ENCODE measurements at places on chromosomes 5 and 9.

DNA sequence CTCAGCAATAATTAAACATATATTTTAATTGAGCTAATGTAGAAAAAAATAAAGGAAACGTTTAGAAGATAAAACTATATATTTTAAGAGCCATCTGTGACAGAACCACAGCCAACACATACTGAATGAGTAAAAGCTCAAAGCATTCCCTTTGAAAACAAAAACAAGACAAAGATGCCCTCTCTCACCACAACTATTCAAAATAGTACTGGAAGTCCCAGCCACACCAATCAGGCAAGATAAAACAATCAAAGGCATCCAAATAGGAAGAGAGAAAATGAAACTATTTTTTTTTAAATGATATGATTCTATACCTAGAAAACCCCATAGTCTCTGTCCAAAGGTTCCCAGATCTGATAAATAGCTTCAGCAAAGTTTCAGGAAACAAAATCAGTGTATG, 262.0 kb downstream of the HTR1A start:
- no peak for DNase-seq

DNA sequence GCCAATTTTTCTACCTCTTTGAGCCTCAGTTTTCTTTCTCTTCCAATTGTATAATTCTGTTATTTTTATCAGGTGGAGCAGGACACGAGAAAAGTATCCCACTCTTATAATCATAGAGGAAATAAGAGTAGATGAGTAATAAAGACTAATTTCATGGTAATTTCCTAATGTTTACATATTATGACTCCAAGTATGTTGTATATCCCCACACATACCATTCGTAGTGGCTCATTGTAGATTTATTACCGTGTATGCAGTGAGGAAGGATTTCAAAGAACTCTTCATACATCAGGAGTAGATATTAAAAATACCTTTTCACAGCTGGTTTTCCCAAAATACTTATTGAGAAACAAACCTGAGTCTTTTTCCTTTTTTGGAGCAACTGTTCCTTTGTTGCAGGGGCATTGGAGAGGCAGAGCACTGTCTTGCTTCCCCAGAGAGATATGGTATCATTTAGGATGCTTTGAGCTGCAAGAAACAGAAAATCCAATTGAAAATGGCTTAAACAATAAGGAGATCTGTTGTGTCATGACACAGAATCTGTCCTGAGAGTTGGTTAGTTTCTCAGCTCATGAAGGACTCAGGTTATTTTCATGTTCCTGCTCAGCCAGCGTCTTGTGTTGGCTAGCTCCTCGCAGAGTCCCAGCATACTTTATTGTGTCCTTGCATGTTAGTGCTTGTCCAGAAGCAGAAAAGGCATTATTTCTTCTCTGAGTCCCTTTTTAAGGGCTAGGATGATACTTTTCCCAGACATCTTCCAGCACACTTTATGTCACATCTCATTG, 291.2 kb downstream of the ARHGAP26 start:
- DNase-seq, result no peak

DNA sequence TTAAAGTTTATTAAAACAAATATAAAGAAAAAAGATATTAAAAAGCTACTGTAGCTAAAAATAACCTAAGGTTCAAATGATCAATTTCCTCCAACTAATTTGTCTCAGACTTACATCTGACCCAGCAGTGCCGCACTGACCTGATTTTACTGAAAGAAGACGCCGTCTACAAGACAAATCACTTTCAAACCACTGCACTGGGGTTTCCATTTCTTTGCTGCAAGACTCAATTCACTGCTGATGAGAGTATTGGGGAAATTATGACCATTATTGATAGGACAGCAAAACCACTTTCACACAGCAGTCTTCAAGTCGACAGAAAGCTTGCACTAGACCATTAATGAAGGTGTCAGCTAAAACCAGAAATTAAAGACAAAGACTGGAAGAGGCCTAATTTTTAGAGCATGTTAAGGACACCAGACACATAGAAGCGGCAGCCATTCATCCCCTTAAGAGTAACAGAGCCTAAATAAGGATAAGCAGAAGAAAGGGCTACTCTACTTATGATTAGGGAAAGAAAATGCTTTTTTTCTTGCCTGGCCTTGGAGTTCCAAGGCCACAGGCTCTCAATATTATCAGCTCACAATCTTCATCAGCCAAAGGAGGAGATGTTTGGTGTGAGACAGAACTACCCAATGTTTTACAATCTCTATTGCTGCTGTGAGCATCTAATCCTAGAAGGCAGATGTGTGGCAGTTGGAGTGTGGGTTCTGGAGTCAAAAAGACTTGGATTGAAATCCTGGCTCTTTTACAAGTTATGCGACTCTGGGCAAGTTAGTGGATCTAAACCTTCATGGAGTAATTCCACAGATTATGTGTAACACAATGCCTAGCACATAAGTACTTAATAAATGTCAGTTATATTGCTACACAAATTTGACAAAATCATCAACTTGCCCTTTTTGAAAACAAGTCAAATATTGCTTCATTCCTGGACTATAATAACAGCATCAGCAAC, 190.7 kb downstream of the MAPKAP1 start:
- DNase-seq, result no peak

DNA sequence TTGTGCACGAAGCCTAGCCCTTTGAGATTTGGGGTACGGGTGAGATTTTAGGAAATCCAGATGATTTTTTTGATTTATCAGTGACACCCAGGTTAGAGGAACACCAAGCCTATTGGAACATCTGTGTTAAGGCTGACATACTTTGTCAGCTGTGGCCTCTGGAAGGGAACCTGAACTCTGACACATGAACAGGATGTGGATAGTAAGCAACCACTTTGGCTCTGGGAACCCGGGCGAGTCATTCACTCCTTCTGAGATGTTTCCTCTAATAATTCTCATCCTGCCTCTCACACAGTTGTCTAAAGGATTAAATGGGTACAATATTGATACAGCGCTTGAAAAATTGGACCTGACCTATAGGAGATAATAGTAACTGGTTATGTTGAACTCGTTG, 67.8 kb downstream of the FGF1 start:
- no peak for DNase-seq

DNA sequence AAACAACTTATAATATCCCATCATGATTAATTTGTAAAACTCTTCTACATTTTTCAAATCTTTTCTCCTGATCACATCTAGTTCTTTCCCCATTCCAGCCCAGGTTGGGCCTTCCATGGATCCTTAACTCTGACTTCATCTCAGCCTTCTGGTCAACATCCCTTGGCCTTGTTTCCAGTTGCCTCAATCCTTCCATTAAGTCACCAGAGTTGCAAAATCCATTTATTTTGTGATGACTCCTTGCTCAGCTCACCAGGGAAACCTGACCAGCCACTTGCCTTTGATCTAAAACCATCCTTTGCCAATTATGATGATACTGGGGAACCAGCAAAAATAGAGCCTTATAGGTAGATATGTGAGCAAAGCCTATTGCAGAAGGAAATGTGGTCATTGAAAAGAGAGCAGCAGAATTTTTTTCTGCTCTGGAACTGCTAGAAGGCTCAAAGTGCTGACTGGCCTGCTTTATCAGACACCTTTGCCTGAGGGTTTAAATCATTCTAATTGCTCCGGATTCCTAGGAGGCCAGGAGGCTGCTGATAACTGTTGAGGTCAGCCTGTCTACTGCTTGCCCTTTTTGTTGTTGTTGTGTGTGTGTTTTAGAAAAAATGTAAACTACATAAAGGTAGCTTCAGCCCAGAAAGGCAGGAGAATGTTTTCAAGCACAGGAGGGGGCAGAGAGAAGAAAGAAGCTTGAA, 512.2 kb upstream of the GRIA1 start:
- DNase-seq, result no peak
